Stimulated activated CD4-positive, alpha-beta T cell treated with anti-CD3 and anti-CD28 coated beads, Interleukin-15, amount 100 ng/mL, for 48 hours (primary cell): ENCODE measurements at places on chromosomes 12 and 14.

DNA sequence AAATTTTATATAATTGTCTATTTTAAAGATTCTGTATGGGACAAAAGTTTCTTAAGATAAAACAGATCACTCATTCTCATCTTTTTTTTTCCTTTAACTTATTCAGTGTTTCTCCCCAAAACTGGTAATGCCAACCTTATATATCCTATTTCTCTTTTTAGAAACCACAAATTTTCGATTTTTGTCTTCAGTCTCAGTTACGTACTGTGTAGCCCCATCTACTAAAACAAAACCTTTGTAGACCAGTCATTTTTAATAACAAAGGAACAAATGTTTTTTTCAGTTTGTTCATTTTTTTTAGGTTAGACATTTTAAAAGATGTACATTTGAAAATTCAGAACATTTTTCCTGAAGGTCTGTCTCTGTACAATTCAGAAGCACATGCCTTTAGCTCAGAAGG lies 18.2 kb downstream of the PNMA1 start:
- DNase-seq, result no peak

DNA sequence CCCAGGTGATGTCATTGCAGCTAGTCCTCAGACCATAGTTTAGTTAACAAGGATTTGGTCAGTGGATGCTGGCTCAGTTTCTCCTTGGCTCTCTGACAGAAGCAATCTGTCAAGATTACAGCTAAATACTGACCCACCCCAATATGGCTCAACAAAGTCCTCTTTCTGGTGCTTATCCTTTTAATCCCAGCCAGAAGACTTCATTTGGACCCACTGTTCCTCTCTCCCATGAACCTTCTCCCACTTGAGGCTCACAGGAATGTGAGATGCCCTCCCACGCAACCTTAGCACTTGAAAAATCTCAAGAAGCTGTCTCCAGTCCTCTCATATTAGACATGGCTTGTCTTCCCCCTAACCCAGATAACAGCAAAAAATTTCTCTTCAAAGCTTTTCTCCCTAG lies 47.7 kb downstream of the C12orf50 start:
- DNase-seq, result no peak

DNA sequence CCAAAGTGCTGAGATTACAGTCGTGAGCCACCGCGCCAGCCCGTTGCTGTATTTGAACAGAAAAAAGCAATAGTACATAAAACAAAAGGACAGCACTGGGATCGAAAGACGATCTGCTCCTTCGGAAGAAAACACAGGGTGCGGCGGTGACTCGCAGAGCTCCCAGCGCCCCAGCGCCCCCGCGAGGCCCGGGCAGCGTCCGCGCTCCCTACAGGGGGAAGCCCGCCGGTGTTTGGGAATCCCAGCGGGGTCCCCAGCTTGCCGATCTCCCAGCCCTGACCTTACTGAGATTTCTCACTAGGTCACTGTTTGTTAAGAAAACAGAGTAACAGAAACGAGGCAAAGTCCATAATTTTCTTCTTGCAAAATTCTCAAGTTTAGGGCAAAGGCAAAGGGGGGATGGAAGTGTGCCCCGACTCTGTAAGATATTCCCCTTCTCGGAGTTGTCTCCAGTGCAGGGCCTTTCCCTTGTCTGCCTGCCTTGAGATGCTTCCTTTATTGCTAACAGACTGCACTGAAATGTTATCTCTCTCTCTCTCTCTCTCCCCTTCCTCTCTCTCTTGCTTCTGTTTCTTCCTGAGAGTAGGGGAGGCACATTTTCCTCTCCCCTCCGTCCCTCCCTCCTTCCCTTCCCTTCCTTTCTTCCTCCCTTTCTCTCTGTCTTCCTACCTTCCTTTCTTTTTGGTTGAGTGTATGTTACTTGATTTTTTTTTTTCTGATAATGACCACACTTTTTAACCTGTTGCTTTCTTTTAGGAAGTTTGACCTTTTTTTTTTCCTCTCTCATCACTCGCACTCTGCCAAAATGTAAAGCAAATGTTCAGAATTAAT lies 91.9 kb downstream of the TMEM30B start:
- DNase-seq, result peak; percentile 30

- DNase-seq, result no peak
Observed at GRCh38 chr14:99270458-99271220, 1.4 kb downstream of the BCL11B start.

- DNase-seq, result peak; percentile 70
Observed at GRCh38 chr14:68862954-68863594, 70.2 kb upstream of the ZFP36L1 start.

GRCh38 chr12:107895966-107896365 lies 121.5 kb downstream of the ASCL4 start:
- no peak for DNase-seq

DNA sequence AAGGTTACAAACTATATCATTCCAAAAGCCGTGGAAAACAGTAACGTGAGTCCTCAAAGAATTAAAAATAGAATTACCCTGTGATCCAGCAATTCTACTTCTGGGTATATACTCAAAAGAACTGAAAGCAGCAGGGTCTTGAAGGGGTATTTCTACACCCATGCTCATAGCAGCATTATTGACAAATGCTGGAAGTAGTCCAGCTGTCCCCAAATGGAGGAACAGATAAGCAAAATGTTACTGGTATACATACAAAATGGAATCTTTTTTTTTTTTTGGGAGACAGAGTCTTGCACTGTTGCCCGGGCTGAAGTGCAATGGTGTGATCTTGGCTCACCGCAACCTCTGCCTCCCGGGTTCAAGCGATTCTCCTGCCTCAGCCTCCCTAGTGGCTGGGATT lies 32.9 kb downstream of the ADIPOR2 start:
- DNase-seq, result no peak

GRCh38 chr12:104588921-104589590 lies 132.3 kb downstream of the CHST11 start:
- DNase-seq, result no peak

- DNase-seq, result no peak
Observed at GRCh38 chr12:25459541-25459951, 93.5 kb downstream of the LMNTD1 start.

DNA sequence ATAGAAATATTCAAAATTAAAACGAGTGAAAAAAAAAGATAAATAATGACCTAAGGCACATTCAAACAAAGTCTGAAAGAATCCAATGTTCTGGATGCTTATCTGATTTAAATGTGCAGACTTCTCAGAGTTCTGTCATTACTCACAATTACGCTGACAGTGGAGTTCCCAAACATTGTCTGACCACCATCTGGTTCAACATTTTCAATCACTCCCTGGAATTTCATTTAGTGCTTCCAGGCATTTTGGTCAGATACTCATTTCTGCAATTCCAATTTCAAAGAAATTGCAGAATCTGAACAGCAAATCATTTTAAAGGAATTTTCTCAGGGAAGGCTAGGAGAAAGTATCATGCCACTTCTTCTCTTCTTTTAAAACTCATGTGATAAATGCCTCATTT lies 398.2 kb upstream of the PDE3A start:
- DNase-seq, result no peak

DNA sequence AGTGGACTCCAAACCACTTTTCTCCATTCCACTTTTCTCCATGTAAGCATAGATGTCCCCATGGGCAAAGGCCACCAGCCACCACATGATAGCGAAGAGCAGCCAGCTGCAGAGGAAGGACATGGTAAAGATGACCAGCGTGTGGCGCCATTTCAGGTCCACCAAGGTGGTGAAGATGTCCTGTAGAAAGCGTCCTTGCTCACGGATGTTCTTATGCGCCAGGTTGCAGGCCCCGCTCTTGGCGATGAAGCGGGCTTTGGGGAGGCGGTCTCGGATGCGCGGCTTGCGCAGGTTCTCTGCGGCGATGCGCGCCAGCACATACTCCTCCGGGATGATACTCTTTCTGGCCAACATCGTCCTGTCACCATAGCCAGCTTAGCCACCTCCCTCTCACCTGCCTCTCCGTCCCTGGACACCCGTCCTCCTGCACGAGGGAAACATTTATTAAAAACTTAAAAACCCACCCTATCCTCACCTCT lies 1.2 kb downstream of the KCNJ8 start:
- no peak for DNase-seq

GRCh38 chr14:63388766-63389431 lies 70.2 kb upstream of the GPHB5 start:
- peak; percentile 27 for DNase-seq

DNA sequence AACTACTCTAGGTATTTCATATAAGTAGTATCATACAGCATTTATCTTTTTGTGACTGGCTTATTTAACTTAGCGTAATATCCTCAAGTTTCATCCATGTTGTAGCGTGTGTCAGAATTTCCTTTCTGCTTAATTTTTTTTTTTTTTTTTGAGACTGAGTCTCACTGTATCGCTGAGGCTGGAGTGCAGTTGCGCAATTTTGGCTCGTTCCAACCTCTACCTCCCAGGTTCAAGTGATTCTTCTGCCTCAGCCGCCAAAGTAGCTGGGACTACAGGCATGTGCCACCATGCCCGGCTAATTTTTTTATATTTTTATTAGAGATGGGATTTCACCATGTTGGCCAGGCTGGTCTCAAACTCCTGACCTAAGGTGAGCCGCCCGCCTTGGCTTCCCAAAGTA lies 28.9 kb downstream of the PNMA1 start:
- no peak for DNase-seq

DNA sequence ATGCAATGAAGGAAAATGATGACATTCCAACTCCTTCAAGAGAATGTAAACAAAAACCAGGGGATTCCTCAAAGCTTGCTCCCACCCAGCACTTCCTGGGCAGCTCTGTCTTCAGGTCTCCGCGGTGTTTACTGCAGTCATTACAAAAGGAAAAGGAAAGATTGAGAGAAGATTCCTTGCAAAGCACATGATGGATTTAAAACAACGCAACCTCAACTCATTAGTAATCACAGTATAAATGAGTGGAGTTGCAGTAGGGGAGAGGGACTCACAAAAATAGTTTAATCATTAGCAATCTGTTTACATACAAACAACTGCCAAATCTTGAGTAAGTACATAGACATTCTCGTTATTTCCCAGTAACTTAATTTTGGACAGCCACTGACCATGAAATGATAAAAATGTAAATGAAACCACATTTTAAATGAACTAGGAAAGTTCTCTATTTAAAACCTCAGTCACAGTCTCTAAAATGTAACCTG lies 49.7 kb upstream of the OVCH1 start:
- DNase-seq, result no peak

DNA sequence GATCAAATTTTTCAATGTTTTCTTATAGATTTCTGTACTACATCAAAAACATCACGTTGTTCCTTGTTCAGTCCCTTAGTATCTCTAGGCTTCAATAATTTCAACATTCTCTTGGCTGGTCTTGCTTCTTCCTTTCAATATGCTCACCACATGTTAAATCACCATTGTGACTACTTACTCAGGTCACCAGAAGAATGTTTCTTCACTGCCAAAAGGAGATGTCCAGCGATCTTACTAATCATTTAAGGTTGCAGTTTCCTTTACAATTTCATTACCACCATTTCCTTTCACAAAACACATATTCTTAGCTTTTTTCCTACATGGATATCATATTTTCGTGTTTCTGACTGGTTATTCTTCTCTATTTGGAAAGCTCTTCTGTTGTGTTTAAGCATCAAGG lies 363.8 kb downstream of the NAV3 start:
- no peak for DNase-seq

- no peak for DNase-seq
Observed at GRCh38 chr14:74893614-74894091, 11.9 kb downstream of the DLST start.

- DNase-seq, result no peak
Observed at GRCh38 chr14:80567905-80568536, 356.7 kb upstream of the DIO2 start.

GRCh38 chr12:122096014-122096413 lies 17.5 kb downstream of the MLXIP start:
- DNase-seq, result no peak

DNA sequence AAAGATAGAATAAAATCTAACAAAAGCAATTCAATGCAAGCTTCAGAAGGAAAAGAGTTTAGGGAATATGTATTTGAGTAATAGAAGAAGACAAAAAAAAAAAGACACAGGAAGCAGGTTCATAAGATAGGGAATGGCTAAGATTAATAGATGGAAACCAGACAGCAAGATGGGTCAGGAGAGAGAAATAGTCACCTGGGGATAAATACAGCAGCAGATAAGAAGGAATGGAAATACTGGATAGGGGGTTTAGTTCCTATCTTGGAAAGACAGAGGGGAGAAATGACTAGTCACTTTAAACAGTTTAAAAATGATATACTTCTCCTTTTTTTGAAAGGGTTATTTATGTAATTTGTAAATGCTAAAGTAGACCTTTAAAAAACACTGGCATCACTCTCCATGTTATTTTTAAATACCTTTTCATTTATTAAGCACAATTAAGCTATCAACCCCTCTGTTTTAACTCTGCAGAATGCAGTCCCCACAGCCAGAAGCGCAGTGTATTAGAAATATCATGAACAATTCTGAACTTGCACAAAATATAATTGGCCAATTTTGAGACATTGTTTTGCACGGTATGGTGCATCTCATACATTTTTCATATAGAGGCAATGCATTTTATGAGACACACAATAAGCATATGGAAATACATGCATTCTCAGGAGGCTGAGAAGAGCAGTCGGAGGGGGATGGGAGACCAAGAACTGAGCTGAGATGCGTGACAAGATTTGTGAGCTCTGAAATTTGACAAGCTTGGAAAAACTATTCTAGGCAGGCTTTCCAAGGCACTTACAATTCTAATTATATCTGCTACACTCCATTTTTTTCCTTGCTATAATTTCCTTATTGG lies 303.4 kb upstream of the PRICKLE1 start:
- no peak for DNase-seq

DNA sequence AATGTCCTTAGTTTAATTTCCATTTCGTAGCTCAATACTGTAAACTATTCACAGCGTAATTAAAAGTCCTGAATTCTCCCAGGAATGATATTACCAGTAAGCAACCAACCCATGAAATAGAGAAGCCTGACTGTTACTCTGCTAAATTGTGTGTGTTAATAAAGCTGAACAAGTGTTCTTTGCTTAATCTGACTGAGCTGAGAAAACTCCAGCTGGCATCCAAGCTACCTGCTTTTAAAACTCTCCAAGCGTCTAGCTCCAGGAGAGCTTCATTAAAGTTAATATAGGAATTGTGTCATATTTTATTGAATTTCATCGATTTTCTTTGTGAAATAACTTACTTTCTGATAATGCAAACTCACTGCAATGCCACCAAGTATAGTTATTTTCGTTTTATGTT lies 524.4 kb downstream of the SLC16A7 start:
- no peak for DNase-seq

DNA sequence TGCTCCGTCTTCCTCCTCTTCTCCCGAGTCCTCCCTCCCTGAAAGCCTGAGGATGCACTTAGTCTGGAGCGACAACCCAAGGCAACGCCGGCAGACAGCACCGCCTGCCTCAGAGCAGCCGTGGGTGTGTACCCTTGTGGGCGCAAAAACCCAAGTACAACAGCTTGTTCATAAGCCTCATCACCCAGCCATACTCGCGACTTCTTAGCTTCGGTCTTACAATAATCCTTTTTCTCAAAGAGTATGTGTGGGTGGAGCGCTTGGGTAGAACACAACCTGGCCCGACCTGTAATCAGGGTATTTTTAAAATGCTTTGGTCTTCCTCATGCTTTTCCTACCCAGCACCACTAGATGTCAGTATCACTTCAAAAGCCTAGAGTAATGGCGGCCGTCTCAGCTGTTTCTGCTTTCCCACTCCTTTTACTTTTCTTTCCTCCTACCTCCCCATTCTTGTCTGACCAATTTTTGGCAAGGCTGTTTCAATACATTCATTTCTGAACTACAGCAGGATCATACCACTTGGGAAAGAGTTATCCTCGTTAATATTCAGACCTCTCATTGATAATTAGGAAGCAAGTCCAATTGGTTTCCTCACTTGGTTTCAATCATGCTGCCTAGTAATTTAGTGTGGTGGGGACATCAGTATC lies 198.9 kb downstream of the EPS8 start:
- peak; percentile 5 for DNase-seq

- no peak for DNase-seq
Observed at GRCh38 chr14:57656853-57657252, 163.2 kb upstream of the CCDC198 start.

- DNase-seq, result no peak
Observed at GRCh38 chr14:50045837-50046236, 70.5 kb downstream of the VCPKMT start.
